ENCODE measurements at places on chromosomes 5 and 9.

DNA sequence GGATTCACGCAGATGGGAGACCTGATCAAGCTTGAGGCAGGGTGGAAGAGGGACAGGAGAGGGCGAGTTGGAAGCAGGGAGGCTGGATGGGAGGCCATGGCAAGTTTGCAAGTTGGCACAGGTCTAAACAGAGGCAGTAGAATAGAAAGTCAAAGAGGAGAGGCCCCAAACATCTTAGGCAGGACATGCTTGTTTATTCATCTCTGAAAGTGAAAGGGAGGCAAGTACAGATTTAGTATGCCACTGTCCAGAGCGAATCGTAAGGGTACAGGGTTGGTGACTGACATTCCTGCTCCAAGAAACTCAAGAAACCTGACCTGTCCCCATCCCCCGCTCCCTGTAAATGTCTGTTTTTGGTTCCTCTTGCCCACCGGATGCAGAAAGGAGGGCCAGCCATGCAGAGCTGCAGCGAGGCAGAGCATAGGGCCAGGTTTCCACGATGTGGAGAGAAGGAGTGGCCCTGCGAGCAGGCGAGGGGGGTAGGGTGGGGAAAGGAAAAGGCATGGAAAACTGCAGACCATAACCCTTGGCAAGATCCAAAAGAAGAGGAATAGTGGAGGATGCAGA is 96.2 kb upstream of the BOD1 start:
- DNase-seq = no peak

DNA sequence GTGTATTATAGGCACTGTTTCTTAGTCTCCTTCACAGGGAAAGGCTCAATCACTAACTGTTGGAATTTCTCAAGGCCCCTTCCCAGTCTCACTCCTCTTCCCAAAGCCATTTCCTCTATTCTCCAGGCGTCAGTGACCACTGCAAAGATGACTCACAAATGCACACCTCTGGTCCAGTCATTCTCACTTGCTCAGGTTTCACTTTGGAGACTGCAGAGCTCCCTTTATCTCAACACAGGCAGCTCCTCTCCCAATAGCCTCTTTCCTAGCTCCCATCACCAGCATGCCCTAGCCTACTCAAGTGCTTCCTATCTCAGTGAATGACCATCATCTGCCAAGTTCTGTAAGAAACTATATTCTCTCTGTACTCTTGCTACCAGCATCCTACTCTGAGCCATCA is 323.6 kb downstream of the NTRK2 start:
- DNase-seq = no peak

GRCh38 chr5:1799110-1799601 is 481 bp downstream of the MRPL36 start:
- no peak for DNase-seq

- no peak for DNase-seq
Observed at GRCh38 chr9:14532456-14533115, 160.6 kb downstream of the ZDHHC21 start.

GRCh38 chr9:77016526-77017504 is 2.6 kb upstream of the FOXB2 start:
- DNase-seq = no peak

DNA sequence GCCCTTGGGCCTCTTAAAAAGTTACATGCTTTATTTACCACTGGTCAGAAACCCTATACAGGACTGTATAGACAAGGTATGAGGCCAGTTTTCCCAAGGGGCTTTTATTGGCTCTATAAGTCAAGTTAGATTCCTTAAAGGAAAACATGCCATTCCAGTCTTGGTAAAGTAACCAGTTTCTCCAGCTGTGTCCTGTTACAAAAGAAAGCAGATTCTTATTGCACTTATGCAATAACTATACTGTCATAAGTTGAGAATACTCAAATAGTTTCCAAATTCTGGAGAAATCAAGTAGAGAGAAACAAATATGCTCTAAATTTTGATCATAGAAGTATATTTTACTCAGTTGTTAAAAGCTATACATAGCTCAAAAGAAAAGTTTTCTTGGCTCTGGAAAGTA is 47.2 kb downstream of the PTGS1 start:
- no peak for DNase-seq

DNA sequence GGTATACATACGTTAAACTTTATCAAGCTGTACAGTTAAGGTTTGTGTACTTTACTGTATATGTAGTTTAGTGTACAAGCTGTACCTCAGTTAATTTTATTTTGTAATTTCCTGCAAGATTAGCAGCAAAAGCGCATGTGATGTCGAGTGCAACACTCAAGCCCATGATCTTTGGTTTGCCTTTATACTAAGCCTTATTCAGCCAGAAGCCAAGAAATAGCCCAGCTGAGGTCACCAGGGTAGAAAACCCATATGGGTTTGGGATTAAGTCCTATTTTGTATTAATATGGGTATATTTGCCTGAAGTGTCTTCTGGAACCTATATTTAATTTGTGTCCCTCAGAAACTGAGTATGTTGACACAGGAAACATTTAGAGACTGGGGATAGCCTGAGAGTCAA is 59.3 kb downstream of the ZFAND5 start:
- no peak for DNase-seq

DNA sequence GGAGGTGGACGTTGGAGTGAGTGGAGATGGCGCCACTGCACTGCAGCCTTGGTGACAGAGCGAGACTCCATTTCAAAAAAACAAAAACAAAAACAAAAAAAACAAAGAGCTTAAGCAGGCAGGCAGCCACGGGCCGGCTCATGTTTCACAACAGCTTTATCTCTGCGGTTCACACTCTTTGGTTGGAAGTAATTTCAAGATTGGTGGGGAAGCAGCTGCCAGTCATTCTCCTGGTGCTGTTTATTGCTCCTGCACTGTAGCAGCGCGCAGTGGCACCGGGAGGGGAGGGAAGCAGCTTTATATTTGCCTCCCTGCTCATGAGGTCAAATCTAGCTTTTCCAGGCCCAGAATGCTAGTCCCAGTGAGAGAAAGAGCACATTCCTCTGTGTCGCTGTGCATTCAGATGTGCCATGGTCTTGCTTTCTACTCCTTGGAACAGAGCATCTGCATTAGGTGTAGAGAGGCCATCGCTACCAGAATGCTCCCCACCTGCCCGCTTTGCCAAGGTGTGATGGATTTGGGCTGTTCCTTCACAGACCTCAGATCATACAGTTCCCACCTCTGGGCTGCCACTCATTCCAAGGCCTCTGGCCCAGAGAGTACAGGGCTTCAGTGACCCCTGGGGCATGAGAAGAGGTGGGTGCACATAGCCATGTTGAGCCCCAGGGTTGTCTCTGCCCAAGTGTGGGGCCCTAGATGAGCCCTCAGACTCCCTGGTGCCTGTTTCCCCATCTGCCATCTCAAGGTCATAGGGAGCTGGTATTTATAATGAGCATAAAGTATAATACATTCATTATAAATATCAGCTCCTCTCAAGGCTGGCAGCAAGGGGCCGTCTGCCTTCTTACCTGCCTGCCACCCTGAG is 270.4 kb downstream of the MED10 start:
- no peak for DNase-seq

DNA sequence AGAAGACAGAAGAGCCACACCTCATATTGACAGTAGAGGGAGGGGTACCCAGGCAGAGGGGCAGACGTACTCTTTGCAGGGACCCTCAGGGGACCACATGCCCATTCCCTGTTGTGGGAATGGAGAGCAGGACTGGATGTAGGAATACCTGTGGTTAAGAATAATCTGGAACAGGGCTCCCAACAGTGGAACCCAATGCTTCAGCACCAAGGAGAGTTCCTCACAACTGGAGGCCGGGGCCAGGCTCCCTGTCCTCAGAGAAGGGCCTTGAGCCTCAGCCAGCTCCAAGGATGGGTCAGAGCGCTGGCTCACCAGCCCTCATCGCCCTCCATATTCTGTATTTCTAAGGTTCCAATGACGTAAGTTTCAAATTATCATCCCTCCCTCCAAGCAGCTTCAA is 7.4 kb upstream of the SHC3 start:
- no peak for DNase-seq

DNA sequence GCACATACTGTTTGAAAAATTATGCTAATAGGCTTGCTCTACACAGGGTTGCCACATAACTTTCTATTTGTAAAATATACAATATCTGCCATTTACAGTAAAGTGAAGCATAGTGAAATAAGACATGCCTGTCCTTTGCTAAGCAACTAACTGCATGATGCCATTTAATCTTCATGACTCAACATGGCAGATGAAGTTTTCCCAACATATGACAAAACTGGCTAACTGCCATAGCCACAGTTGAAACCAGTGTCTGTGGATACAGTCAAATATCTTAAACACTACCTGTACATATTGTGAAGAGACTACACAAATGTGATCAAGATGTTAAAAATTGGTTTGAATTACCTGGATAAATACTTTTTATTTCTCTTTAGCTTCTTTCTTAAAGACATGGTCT is 3.1 kb upstream of the DMAC1 start:
- no peak for DNase-seq

DNA sequence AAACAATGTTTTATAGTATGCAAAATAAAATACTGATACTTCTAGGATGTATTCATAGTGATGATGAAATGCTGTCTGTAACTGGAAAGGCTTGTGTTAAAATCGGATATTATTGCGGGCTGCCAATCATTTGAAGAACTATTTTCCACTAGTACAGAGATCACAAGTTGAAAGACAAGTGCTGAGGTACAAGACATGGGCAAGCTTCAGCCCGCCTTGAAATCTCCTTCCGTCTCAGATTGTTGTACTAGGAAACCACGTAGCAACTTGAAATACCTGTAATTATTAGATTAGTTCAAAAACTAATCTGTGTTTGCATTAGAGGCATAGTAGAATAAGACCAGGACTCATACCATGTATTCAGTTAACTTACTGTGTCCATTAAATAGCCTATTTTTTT is 218.2 kb downstream of the ARHGEF28 start:
- DNase-seq = no peak

DNA sequence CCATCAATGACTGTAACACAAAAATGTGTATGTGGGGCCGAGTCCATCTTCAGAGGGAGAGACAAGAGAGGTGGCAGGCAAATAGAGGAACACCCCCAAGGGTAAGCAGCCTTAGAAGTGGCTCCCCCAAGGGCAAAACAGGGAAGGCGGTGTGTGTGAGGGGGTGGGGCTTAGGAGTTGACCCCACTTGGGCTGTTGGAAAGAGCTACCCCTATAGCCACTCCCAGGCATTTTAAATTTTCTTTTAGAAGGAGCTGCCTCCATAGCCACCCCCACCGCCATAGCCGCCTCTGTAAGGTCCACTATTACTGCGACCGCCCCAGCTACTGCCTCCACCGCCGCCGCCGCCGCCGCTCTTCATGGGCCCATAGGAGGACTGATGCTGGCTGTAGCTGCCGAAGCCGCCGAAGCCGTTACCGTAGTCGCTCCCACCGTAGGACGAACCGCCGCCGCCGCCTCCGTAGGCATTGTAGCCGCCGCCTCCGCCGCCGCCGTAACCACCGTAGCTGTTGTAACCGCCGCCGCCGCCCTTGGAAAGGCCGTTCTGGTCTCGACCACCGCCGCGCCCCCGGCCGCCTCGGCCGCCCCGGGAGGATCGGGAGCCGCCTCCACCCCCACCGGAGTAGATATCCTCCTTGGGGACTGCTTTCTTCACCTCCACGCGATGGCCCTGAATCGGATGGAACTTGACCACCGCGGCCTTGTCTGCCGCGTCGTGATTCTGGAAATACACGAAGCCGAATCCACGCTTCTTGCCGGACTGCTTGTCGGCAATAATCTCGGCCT is 1.1 kb downstream of the HNRNPA0 start:
- DNase-seq = peak; percentile 62

DNA sequence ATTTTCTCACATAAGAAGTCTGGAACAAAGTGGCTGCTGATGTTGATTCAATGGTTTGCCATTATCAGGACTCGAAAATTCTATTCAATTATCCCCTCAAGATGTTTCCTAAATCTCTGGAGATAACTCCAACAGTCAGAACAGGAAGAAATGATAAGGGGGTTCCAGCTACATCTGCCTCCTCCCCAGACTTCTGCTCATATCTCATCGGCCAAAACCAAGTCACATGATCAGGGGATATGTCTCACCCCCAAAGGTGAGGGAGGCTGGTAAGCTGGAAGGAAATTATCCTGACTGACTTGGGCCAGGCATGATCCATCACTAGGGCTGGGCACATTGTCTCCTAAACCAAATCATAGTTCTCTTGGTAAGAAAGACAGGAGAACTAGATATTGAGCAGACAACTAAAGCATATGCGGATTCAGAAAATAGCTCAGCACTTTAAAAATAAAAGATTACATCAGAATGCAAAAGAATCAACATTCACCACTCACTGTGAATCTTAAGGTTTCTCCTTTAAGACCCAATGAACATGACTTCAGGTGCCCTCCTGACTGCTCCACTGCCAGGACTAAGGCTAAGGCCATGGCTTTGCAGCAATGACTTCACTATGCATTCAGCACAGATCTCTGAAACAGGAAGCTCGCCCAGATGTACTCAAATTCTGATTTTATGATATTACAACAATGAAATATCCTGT is 306.3 kb downstream of the ENC1 start:
- DNase-seq = no peak

GRCh38 chr5:6840136-6840793 is 127.0 kb downstream of the TENT4A start:
- no peak for DNase-seq

DNA sequence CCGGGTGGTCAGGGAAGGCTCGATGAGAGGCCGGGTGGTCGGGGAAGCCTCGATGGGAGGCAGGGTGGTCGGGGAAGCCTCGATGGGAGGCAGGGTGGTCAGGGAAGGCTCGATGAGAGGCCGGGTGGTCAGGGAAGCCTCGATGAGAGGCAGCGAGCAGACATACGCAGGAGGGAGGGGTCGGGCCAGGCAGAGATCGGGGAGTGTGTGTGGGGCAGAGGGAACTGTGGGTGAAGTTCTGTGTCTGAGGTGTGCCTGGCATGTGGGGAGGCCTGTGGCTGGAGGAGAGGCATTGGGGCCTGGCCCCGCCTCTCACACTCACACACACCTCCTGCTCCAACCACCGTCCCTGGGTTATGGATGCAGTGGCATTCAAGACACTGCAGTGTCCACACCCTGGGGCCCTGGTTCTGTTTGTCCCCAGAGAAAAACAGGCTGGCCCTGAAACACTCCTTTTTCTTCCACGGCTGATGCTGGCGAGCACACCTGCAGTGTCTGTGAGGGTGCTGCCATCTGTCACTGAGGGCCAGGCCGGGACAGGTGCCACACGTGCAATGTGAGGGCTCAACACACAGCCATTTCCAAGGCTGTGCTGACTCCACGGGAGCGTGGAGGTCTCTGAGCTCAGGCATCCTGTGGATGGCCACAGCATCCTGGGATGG is 6.5 kb upstream of the PLEKHG4B start:
- DNase-seq = no peak

DNA sequence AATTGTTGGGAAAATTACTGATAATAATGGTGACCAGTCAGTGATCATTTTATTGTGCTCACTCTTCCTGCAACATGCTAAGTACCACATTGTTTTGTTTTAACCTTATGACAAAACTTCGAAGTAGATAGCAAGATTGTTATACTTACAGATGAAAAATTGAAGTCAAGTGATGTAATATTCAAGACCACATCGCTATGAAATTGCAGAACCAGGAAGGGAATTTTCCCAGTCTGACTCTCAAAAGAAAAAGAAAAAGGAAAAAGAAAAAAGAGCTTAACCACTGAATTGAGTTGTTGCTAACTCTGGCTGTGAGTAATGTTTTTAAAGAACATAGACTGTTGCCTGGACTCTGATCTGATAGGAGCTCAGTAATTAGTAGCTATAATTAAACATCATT is 170.6 kb upstream of the HAPLN1 start:
- DNase-seq = no peak

All from natural killer cell treated with Interleukin-12 subunit alpha and Interleukin-12 subunit beta and Interleukin-15 and Interleukin-18, amount 100 ng/mL, for 72 hours (primary cell).